Stomach (tissue), 19 donors: ENCODE measurements at places on chromosomes 2 and 18. TPM values are rescaled to one million over a fixed set of nuclear protein-coding genes. Genes with fewer than 3 reads are reported as not detected.

DNA sequence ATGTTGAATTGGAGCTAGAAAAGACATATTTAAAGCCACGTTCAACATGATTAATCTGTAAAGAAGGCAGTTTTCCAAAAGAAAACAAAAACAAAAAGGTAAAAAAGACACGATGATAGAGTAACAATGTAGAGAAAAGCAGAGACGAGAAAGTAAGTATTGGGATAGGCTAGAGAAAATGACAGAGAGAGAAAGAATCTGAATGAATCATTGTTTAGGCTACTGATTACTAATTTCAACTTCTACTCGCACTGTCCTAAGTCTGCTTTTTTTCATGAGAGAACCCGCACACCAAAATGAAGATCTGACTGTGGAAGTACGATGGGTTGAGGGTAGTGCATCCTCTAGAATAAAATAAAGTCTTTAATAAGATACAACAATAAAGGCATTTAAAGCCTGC, 1599.2 kb upstream of the TMEFF2 start:
- no peaks in the 10 kb centered on the region for H3K4me1 ChIP-seq
- no peaks in the 10 kb centered on the region for H3K27me3 ChIP-seq
- no peak overlapping the region for H3K4me3 ChIP-seq

GRCh38 chr2:136135921-136136906, 18.3 kb upstream of the CXCR4 start:
- H3K4me3 ChIP-seq, result no peak overlapping the region
- peak overlapping the region; percentile 73 for H3K27ac ChIP-seq
- no peaks in the 10 kb centered on the region for H3K36me3 ChIP-seq
- peak; percentile 77 for DNase-seq
- peaks cover 10% of the 10 kb centered on the region for H3K4me1 ChIP-seq

PRSS56 gene
- polyA plus RNA-seq, result not detected

EFR3B gene
- polyA plus RNA-seq, result 0.10 TPM

DNA sequence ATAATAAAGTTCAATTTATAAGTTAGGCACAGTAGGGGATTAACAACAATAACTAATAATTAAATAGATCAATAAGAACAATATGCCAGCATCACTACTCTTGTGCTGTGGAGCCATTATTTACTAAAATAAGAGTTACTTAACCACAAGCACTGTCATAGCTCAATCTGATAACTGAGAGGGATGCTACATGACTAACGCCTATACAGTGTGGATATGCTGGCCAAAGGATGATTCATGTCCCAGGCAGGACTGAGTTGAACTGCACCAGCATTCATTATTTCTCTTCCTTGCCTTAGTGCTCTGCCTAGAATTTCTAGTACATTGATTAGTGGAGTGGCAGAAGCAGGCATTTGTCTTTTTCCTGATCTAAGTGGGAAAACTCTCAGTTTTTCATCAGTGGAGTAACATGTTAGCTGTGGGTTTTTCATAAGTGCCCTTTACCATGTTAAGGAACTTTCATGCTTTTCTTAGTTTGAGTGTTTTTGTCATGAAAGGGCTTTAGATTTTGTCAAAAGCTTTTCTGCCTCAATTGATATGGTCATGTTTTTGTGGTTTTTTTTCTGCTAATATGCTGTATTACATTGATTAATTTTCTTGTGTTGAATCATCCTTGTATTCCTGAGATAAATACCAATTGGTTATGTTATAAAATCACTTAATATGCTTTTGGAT, 21.7 kb downstream of the KIAA1328 start:
- no peak overlapping the region for H3K27ac ChIP-seq
- no peaks in the 10 kb centered on the region for H3K27me3 ChIP-seq
- no peak for DNase-seq
- no peaks in the 10 kb centered on the region for H3K4me1 ChIP-seq
- no peak overlapping the region for H3K4me3 ChIP-seq

GRCh38 chr2:26847655-26848335, at the start of gene DPYSL5:
Gene DPYSL5, plus strand, starts transcription at chr2:26848132. Its CDS starts 50,368 bp downstream, at chr2:26898500.
- peak; percentile 73 for DNase-seq
- H3K4me3 ChIP-seq, result peak within 1 kb of the TSS; percentile 40
- peaks cover 100% of the 10 kb centered on the region for H3K27me3 ChIP-seq
- H3K27ac ChIP-seq, result no peak within 1 kb of the TSS
- H3K36me3 ChIP-seq, result no peaks in the 10 kb centered on the region

WDR75 gene
- polyA plus RNA-seq, result 14.0 TPM

TMEM198 gene
- 2.1 TPM for polyA plus RNA-seq

NGEF gene
- 2.6 TPM for polyA plus RNA-seq

IL36G gene
- not detected for polyA plus RNA-seq
